Stimulated activated CD4-positive, alpha-beta T cell treated with anti-CD3 and anti-CD28 coated beads, Interleukin-4, amount 100 ng/mL, for 24 hours (primary cell): ENCODE measurements at places on chromosomes 4 and X.
A peak's percentile ranks its signal among the peaks of the same experiment; 100 is the strongest.

DNA sequence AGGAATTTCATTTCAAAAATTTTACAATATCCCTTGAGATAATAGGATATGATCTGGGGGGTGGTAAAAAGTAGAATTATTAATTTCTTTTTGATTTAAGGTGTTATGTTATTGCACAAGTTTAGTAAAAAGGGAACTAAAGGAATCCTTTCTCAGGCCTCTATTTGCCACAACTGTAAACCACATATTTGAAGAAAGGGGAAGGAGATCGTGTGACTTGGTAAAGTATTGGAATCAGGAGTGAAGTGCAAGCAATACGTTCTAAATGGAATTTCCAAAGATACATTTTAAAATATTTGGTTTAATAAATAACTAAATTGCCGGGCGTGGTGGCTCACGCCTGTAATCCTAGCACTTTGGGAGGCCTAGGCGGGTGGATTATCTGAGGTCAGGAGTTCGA is 35.3 kb upstream of the SCRG1 start:
- no peak for DNase-seq

GRCh38 chr4:95540227-95540626 is 8.5 kb downstream of the UNC5C start:
- DNase-seq, result no peak

DNA sequence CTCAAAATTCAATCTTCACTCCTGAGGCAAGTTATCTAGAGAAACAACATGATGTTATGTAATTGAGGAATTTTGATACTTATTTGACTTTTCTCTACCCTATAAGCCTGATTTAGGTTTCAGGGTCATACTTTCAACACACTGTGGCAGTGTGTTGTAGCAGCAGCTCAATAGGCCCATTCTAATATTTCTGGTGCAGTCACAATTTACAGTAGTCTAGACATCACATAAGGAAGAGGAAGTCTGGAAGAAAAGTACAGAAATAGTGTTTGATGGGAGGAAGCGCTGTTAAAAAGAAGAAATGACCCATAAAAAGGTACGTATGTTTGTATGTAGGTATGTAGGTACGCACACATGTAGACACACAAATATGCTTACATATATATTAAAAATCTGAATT is 194.3 kb downstream of the ARHGAP24 start:
- DNase-seq, result no peak

- peak; percentile 24 for DNase-seq
Measured at GRCh38 chr4:89299153-89299791, 8.3 kb downstream of the GPRIN3 start.

DNA sequence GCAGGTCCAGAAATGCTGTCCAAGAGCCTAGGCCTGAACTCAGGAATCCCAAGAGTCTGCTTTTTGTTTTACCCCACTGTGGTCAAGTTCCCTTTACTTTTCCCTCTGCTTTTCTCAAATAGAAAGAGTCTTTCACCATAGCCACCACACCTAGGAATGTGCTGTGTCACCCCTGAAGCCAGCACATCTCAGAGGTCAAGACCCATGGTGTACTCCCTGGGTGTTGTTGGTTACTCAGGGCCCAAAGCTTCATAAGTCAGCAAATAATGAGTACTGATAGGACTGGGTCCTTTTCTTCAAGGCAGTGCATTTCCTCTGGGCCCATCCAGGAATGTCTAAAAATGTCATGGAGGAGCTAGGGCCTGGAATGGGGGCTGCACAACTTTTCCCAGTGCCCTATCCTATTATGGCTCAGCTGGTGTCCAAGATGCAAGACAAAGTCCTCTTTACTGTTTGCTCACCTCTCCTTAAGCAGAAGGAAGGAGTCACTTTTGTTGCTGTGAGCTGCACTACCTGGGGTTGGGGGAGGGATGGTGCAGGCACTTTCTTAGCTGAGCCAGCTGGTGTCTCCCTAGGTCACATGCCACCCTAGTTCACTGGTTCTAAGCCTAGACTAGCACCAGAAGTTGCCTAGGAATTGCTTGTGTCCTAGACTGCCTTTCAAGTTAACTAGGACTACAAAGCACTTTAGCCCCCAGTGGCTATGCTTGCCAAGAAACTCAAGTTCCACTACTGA is 62.4 kb upstream of the RXFP1 start:
- DNase-seq, result no peak

DNA sequence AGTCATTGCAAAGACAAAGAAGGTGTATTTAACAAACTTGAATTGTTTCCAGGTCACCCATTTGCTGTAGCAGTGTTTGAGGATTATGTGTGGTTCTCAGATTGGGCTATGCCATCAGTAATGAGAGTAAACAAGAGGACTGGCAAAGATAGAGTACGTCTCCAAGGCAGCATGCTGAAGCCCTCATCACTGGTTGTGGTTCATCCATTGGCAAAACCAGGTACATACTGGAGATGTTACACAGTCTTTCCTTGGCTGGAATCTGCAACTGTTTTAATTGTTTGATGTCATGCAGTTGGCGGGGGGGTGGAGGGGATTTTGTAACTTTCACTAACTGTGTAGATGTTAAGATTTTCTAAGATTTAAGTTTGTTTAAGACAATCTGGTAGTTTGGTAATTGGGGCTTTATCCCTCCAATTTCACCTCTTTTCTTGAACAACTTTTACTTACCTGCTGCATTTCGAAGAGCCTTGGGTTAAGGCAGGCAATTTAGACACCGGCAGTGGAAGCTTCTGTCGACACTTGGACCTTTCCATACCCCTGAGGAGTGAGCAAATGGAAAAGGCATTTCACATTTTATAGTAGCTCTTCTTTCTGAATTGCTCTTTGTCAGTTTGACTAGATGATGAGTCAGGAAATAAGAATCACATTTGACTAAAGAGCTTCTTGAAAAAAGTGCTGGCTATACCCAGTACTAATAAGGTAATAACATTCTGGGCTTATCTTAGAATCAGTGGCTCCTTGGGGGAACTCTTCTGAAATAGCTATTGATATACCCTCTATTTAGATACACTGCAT is 67.4 kb downstream of the EGF start:
- DNase-seq, result no peak

DNA sequence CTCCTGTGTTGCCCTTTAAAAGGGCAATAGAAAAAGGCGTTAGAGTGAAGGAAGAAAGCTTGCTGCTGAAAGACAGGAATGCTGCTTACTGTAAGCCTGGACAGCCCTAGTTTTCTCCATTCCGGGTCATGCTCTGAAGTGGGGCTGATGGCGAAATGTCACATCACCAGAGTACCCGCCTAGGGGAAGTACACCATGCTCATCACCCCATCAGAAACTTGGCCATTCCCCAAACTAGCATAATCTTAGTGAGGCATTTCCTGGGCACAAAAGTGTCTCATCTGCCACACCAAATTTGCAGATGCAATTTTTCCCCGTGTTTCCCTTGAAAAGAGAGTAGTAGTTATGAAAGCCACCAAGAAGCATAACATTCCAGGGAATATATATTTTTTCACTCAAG is 47.8 kb upstream of the CAMK2D start:
- DNase-seq, result no peak

- DNase-seq, result no peak
Measured at GRCh38 chr4:187268940-187269339, 545.3 kb upstream of the FAT1 start.

GRCh38 chr4:118762155-118762554 is 73.8 kb downstream of the SEC24D start:
- no peak for DNase-seq

GRCh38 chrX:12372111-12372510 is 233.8 kb downstream of the FRMPD4 start:
- DNase-seq, result no peak

GRCh38 chrX:38061335-38061734 is 55.0 kb downstream of the SYTL5 start:
- DNase-seq, result no peak

DNA sequence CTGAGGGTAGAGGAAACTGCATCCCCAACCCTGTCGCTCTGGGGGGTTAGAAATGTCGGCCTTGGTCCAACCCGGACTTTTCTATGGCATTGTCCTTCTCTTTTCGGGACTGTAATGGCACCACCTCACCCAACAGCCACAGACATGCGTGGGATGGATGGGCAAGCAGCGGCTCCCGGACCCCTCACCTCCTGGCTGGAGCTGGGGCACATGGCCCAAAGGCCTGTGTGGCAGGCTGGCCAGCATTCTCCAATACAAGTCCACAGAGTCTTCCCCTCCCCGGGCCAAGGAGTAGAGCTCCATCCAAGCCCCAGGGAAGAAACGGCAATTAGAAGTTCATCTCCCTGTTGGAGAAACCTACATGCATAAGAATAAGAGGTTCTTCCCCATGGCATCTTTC is 142.9 kb downstream of the NR3C2 start:
- no peak for DNase-seq

- DNase-seq, result no peak
Measured at GRCh38 chr4:166169111-166169510, 296.1 kb downstream of the TLL1 start.

- DNase-seq, result no peak
Measured at GRCh38 chr4:20299515-20299914, 47.8 kb downstream of the SLIT2 start.

GRCh38 chr4:62709618-62710252 is 1509.6 kb downstream of the ADGRL3 start:
- DNase-seq, result no peak

- DNase-seq, result no peak
Measured at GRCh38 chrX:130119312-130119898, 9.1 kb upstream of the ELF4 start.

- no peak for DNase-seq
Measured at GRCh38 chr4:115418635-115419396, 305.4 kb upstream of the NDST4 start.

DNA sequence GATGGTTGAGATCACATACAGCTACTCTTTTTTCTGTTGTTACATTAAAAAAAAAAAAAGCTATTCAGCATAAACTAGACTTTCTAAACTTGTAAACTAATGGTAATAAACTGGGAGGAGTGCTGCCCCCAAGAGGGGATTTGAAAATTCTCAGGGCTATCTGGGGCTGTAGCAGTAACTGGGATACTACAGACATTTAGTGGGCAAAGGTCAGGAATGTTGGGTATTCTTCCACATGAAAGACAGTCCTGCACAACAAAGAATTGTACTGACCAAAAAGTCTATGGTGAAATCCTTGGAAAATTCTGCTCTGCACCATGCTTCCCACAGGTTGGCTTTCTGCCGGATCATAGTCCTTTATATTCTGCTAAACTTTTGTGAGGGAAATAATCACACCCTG is 232.6 kb upstream of the BOD1L1 start:
- DNase-seq, result no peak

DNA sequence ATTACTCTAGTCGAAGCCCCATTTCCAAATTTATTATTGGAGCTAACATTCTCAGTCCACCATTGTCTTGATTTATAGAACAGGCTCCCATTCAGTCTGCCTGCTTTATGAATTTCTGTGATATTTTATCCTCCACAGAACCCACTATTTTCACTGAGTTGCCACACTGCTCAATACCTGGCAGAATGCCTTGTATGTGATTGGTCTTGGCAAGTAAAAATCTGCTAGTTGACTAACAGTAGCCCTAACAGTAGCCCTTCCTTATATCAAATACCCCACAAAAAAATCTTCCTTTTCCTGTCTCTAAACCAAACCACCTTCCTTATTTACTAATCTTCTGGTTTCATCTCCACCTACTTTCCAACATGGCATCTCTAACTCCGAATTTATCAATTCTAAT is 82.6 kb downstream of the CHM start:
- DNase-seq, result no peak

DNA sequence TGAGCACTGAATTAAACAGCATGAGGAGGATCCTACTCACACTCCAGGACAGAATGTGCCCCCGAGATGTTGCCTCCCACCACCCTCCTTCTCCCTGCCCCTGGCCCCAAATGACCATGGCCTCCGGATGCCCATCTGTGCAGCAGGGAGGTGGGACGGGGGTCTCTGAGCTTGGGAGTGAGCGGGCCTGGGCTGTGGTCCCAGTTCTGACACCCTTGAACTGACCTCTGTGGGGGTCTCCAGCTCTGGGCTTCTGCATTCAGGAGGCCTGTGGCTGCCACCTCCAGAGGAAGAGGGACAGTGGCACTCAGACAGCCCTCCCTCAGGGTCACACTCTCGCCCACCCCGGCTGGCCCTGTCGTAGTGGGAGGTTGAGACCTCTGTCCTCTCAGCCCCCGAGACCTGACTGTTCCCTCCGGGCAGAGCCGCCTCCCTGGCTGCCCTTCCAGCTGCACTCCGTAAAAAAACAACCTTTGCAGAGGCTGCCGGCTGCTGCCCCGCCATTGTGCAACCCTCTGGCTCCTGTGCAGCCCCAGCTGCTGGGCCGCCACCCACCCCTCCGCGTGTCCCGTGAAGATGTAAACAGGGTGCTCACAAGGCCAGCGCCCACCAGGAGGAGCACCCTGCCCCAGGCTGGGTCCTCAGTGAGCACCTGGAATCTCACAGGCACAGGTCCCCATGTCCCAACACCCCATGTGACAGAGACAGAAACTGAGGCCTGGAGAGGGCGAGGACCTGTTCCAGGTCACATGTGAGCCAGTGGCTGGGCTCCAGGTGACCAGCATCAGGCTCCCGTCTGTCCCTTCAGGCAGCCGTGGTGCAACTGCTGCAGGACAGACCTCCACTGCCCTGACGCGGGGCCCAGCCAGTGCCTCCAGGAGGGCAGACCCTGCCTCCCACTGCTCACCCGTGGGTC is 39.6 kb downstream of the HTRA3 start:
- DNase-seq, result no peak

DNA sequence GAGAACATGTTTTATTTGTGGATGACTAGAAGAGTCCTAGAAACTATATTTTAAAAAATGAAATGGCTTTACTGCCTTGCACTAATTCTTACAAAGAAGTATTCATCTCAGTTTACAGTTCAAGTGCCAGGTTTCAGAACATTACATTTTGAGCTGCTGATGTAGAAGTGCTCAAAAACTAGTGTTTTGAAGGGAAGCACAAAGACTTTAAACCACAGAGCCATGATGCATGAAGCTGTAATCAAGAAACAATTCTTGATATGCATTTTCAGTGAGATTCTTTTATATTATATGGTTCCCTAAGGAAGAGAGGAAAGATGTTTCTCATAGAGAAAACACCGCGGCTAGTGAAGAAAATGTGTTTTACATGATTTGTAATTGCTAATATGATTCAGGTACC is 1163.0 kb downstream of the RAPGEF2 start:
- DNase-seq, result no peak

GRCh38 chrX:15594371-15594770 is 6.4 kb downstream of the ACE2 start:
- no peak for DNase-seq

DNA sequence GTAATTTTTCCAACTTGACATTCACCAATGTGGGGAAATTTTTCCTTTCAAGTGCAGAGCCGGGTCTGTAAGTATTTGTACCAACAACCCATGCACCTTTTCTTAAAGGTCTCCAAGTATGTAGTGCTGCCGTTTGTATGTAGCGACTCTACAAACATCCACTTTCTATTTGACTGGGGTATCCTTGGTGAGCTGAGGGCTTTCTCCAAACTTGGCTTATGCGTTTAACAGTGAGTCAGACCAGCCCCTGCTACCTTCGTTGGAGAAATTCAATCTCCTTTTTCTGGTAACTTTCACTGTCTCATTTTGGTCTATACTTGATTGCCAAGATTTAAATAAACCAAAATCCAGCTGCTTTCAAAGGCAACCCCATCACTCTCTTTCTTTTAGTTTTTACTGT is 34.9 kb downstream of the MGST2 start:
- no peak for DNase-seq
